Type B pancreatic cell (in vitro differentiated cells): ENCODE measurements at places on chromosomes 3 and 15.

DNA sequence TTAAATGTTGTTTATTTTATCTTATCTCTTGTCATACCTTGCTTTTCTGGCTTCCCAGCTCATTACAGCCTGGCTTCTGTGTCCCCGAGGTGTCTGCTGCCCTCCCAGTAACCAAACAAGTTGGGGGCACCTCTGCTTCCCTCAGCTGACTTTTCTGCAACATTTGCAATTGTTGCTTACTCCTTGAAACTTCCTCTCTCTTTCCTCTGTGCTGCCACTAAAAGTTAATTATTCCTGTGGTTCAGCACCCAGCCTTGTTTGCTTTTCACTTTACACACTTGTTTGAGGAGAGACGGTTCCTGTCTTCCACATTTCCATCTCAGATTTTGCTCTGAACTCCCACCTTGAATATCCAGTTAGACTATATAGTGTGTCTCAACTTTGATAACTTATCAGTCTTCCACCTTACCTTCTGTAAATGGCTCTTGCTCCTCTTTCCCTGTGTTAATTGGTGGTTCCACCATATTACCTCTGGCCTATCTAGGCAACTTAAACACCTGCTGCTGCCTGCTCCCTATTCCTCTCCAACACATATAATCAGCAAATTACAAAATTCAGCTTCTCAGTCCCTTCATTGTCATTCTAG lies 21.6 kb downstream of the MCTP2 start:
- no peak overlapping the region for H3K27ac ChIP-seq
- DNase-seq, result no peak
- no peaks in the 10 kb centered on the region for H3K27me3 ChIP-seq
- H3K4me3 ChIP-seq, result no peak overlapping the region
- no peaks in the 10 kb centered on the region for H3K4me1 ChIP-seq

DNA sequence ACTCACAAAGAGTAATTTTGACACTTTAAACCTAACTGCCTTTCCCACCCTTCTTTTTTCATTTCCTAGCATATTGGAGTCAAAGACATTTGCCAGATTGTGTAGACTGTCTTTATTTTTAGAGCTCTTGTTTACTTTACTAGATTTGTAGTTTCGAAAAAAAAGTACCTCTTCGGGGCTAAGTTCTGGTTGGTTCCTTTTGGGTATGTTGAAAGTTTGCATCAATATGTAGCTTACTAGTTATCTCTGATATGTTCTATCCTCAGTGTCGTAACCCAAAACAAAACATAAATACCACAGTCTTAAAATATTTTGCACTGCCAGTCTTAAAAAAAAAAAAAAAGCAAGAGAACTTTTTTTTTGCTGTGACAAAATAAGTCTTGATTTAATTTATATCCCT lies 52.2 kb downstream of the REC114 start:
- H3K4me3 ChIP-seq, result no peak overlapping the region
- no peaks in the 10 kb centered on the region for H3K36me3 ChIP-seq
- no peak for DNase-seq
- no peak overlapping the region for H3K27ac ChIP-seq

DNA sequence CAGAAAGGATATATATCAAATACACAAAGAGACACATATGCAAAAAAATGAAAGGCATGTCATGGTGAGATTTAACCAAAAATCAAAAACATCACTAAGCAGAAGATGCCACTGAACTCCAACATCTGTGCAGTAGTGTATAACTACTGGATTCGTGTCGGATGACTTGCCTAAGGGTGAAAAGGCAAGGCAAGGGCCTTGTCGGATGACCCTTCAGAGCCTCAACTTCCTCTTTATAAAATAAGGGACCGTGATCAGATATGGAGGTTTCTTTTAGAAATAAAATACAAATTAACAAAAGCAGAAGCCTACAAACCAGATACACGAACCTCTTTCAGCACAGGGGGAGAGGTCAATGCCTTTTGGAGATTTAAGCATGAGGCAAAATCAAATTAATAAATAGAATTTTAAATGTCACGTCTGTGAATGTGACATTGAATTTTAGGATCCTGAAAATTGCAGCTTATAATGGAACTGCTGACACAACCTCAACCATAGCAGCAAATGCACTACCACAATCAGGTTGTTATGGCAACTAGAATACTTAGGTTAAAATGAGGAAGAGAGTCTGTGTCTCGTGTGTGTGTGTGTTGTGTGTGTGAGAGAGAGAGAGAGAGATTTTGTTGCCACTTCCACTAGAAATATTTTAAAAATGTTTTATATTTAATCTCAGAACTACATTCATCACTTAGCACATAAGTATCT lies 8.3 kb upstream of the CHRM5 start:
- no peak overlapping the region for H3K4me3 ChIP-seq
- H3K36me3 ChIP-seq, result no peaks in the 10 kb centered on the region
- H3K27me3 ChIP-seq, result no peaks in the 10 kb centered on the region
- DNase-seq, result no peak
- H3K27ac ChIP-seq, result no peak overlapping the region

- H3K27me3 ChIP-seq, result no peaks in the 10 kb centered on the region
- no peak for DNase-seq
- H3K36me3 ChIP-seq, result no peaks in the 10 kb centered on the region
- peaks cover 16% of the 10 kb centered on the region for H3K4me1 ChIP-seq
- H3K27ac ChIP-seq, result no peak overlapping the region
Observed at GRCh38 chr3:156630773-156631093, 43.7 kb upstream of the TIPARP start.

GRCh38 chr15:89198196-89198595 lies 23.2 kb downstream of the RLBP1 start:
- peaks cover 14% of the 10 kb centered on the region for H3K36me3 ChIP-seq
- no peak overlapping the region for H3K4me3 ChIP-seq
- peaks cover 24% of the 10 kb centered on the region for H3K4me1 ChIP-seq
- H3K27ac ChIP-seq, result peak overlapping the region; percentile 79

- no peak overlapping the region for H3K27ac ChIP-seq
- peaks cover 9% of the 10 kb centered on the region for H3K36me3 ChIP-seq
- no peaks in the 10 kb centered on the region for H3K27me3 ChIP-seq
- no peaks in the 10 kb centered on the region for H3K4me1 ChIP-seq
- DNase-seq, result no peak
Observed at GRCh38 chr3:9928158-9928557, 5.5 kb upstream of the CRELD1 start.

- no peak for DNase-seq
- H3K4me1 ChIP-seq, result no peaks in the 10 kb centered on the region
Observed at GRCh38 chr15:45794712-45795439, 160.0 kb downstream of the SQOR start.

GRCh38 chr3:54146506-54147239 lies 24.3 kb downstream of the CACNA2D3 start:
- H3K27me3 ChIP-seq, result peaks cover 32% of the 10 kb centered on the region
- no peak overlapping the region for H3K4me3 ChIP-seq
- H3K27ac ChIP-seq, result no peak overlapping the region
- H3K36me3 ChIP-seq, result no peaks in the 10 kb centered on the region
- no peak for DNase-seq

DNA sequence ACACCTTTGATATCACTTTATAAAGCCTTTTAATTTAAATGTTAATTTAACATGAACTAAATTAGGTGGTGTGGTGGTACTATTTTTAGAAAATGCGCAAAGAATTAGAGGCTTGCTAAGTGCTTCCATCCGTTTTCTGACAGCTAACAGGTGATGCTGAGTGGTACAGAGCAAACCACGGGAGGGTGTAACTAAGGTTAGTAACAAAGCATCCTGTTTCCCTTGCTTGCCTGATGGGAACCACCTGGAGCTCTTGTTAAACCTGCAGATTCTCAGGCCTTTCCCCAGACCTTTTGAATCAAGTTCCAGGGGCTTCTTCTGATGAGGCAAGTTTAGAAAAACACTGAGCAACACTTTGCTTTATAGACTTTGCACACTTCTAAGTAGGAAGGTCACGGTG lies 101.0 kb downstream of the ATG7 start:
- peaks cover 14% of the 10 kb centered on the region for H3K4me1 ChIP-seq
- peaks cover 17% of the 10 kb centered on the region for H3K36me3 ChIP-seq
- H3K4me3 ChIP-seq, result no peak overlapping the region
- H3K27ac ChIP-seq, result no peak overlapping the region
- no peak for DNase-seq
- H3K27me3 ChIP-seq, result no peaks in the 10 kb centered on the region

- no peaks in the 10 kb centered on the region for H3K27me3 ChIP-seq
- H3K4me1 ChIP-seq, result peaks cover 25% of the 10 kb centered on the region
- H3K27ac ChIP-seq, result peak overlapping the region; percentile 51
- H3K4me3 ChIP-seq, result peak overlapping the region; percentile 91
- no peak for DNase-seq
Observed at GRCh38 chr3:195269375-195270078, 1.4 kb downstream of the XXYLT1 start.

DNA sequence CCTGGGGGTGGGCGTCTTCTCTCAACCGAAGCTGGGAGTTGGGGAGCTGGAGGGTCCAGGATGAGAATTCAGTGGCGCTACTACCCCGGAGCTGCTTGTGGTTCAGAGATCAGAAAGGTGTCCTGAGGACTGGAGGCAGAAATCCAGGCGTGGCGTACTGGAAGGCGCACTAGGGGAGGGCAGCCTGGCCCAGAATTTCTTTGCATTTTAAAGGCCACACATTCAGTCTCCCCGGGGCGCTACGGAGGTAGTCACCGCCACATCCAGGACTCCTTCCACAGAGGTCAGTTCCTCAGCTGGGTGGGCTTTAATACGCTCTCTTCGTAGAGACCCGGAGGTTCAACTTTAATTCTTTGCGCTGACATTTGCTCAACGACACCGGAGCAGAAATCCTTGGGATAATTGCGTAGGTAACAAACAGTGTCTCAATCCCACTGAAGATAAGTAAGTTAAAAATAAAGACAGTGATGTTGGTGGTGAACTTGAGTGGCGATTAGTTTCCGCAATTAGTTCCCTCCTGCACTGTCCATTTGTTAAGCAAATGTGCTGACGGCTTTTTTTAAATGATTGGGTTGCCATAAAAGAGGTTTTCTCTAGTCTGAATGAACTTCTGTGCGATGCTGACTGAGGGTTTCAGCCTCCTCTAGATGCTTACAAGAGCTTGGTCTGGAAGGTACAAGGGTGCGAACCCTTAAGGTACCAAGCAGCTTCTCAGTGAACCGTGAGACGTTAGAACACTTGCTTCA lies 535 bp downstream of the MCTP2 start:
- no peaks in the 10 kb centered on the region for H3K36me3 ChIP-seq
- peak overlapping the region; percentile 52 for H3K27ac ChIP-seq
- no peak for DNase-seq
- H3K4me3 ChIP-seq, result peak overlapping the region; percentile 89
- H3K4me1 ChIP-seq, result peaks cover 12% of the 10 kb centered on the region

DNA sequence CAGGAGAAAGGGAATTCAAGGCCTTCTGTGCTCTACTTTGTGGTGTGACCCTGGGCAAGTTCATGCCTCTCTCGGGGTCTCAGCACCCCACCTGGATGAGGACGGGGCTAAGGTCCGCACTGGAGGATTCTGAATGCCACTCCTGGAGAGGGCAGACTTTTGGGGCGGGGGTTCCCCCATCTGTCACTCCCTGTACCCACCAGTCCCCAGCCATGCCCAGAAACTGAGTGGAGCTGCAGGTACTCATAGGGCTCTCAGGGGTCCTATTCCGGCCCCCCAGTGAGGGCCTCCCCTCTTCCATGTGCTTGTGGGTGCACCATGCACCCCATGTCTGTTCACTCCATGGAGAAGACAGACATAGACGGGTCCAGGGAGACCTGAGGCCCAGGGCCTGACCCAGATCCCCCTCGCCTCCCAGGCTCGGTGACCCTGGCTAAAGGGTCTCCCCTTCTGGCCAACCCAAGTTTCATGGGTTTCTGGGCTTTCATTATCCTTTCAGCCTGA lies 26.0 kb downstream of the ACSBG1 start:
- DNase-seq, result peak; percentile 45
- peak overlapping the region; percentile 93 for H3K27ac ChIP-seq
- no peaks in the 10 kb centered on the region for H3K36me3 ChIP-seq
- no peaks in the 10 kb centered on the region for H3K27me3 ChIP-seq
- H3K4me3 ChIP-seq, result no peak overlapping the region

DNA sequence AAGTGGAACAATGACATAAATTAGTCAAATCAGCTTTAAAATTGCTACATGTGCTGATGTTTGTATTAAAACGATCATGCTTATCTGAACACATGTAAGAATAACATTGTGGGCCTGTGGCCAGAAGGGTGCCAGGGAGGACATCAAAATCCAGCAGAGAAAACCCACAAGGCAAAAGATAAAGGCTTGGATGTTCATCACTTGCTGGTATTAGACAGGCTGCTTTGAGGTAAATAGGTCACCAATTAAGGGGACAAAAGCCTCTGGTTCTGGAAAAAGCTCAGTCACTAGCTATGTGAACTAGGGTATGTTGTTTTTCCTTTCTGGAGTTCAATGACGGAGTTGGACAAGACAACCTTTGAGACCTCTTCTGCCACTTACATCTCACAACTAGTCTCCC lies 74.4 kb upstream of the TMEM108 start:
- H3K27ac ChIP-seq, result no peak overlapping the region
- DNase-seq, result no peak
- no peak overlapping the region for H3K4me3 ChIP-seq
- no peaks in the 10 kb centered on the region for H3K4me1 ChIP-seq

DNA sequence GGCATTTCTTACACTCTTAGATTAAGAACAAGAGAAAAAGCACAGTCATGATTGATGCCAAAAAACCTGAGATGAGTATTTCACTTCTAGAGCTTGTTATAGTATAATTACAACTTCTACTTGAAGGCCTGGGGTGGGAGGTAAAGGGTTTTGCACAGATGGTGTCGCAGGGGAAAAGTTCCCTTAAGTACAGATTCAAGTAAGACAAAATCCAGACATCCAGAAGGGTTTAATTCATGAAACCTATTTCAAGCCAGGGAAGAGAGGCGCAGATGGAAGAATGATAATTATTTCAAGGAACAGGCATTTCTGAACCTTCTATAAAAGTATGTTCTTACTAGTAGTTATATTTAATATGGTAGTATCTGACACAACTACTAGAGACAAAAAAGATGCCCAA lies 70.6 kb downstream of the TM4SF4 start:
- DNase-seq, result no peak
- H3K4me3 ChIP-seq, result no peak overlapping the region
- H3K36me3 ChIP-seq, result peaks cover 37% of the 10 kb centered on the region
- no peak overlapping the region for H3K27ac ChIP-seq

DNA sequence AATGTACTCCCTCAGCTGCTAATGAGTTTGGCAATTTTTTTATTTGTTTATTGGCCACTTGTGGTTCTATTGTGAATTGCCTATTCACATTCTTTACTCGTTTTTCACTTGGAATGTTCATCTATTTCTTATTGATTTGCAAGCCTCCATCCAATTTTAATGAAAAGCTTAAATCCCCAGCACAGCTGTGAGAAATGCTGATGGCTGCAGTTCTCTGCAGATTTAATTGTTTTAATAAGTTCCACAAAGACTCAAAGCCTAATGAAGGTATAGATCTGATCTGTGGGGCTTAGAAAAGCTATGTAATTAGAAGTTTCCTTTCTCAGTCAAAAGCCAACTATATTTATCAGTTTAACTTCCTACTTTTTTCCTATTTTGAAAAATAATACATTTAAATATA lies 41.5 kb downstream of the LYZL4 start:
- no peaks in the 10 kb centered on the region for H3K36me3 ChIP-seq
- H3K27ac ChIP-seq, result peak overlapping the region; percentile 37
- no peak for DNase-seq
- H3K4me3 ChIP-seq, result no peak overlapping the region

DNA sequence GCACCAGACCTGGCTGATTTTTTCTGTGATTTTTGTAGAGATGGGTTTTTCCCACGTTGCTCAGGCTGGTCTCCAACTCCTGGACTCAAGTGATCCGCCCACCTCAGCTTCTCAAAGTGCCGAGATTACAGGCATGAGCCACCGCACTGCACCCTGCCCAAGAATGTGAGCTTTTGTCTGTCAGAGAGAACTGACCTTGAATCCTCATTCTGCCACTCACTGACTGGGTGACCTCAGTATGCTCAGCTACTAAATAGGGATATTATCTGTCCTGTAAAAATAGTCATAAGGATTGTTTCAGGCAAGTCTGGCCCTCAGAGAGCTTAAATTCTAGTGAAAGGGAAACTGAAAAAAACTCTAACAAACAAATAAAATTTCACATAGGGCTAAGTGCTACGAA lies 2.1 kb upstream of the RFT1 start:
- H3K36me3 ChIP-seq, result no peaks in the 10 kb centered on the region
- H3K27ac ChIP-seq, result peak overlapping the region; percentile 95
- H3K27me3 ChIP-seq, result no peaks in the 10 kb centered on the region
